ENCODE measurements at places on chromosomes 7 and 10.

DNA sequence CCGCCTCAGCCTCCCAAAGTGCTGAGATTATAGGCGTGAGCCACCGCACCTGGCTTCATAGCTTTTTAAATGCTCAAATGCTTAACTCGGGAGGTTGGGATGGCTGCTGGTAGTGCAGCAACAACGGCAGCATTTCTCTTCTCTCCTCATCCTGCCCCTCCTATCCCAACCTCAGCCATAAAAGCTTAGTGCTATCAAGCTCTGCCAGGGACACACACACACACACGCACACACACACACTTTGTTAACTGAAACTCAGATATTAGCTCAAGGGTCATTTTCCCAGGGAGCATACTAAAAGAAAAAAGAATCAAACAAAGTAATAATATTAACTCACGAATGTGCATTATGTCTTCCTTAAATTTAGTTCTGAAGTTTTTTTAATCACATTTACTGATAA is 63.0 kb upstream of the HPS1 start:
- no peak for DNase-seq

- no peak for DNase-seq
Measured at GRCh38 chr7:121288894-121289293, 39.9 kb upstream of the WNT16 start.

GRCh38 chr10:11516431-11516746 is 95.1 kb downstream of the USP6NL start:
- DNase-seq = no peak

- DNase-seq = no peak
Measured at GRCh38 chr10:17316488-17317170, 88.6 kb downstream of the VIM start.

DNA sequence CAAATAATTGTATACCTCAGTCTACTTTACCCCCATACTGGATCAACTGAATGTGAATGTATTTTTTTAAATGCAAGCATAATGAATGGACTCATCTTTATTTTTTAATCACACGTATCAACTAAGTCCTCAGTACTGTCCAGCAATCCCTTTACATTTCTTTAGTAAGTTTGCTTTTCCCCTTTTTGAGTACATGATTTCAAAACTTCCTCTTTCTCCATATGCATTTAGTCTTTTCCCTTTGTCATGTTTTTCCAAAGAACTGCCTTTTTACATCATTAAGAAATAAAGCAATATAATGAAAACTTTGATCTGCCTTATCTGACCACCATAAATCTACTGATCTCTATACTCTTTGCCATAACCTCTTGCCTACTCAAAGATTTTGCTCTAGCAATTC is 182.5 kb upstream of the AKR1E2 start:
- no peak for DNase-seq

GRCh38 chr7:44983742-44984477 is 5.1 kb upstream of the MYO1G start:
- no peak for DNase-seq

- no peak for DNase-seq
Measured at GRCh38 chr10:660413-660969, 29.0 kb downstream of the DIP2C start.

DNA sequence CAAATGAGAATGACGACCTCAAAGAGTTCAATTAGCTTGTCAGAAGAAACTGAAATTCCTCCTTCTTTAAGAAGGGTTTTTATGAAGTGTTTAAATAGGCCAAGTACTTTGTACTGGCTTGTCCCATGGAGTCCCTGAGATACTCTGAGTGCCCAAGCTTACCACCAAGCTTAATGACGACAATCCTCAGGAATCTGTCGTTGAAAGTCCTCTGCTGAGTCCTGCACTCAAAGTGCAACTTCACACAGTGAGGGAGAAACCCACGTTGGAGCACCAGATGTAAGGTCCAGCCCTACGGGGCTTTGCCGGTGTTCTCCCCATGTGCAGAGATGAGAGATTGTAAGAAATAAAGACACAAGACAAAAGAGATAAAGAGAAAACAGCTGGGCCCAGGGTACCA is 42.8 kb upstream of the AKR1C2 start:
- DNase-seq = no peak

- DNase-seq = no peak
Measured at GRCh38 chr10:132419538-132420468, 22.8 kb downstream of the PWWP2B start.

DNA sequence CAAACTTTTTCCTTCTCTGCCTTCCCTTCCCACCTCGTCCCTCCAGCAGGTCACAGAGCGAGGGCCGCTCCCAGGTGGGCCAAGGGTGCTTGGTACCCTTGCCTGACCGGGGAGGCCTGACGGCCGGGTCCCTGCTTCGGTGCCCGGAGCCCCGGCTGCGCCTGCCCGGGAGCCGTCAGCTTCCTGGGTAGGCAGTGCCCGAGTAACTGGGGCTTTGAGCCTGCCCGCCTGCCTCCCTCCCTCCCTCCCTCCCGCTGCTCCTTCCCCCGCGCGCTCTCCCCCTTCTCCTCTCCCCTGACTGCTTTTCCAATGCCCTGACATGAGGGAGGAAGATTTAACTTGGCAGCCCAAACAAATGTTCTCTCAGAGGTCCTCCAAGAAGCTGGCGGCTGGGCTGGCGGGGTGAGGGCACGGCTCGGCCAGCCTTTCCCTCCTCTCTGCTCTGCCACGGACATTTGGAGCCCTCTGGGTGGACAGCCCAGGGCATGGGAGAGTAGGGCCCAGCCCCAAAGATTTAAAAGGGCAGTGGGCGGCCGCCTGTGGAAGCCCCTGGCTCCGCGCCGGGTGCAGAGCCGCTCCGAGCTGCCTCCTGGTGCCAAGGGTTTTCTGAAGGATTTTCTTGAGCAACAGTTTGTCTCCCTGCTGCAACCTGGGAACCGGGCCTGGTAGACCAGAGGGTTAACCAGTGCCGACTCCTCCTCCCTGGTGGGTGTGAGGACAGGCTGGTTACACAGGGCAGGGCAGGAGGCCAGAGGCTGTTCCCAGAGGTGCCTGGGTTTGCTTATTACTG is 2.0 kb downstream of the ZMIZ1 start:
- peak; percentile 95 for DNase-seq

GRCh38 chr7:131511774-131512535 is 44.5 kb downstream of the PODXL start:
- no peak for DNase-seq

- DNase-seq = no peak
Measured at GRCh38 chr10:77349226-77349625, 288.4 kb downstream of the KCNMA1 start.

DNA sequence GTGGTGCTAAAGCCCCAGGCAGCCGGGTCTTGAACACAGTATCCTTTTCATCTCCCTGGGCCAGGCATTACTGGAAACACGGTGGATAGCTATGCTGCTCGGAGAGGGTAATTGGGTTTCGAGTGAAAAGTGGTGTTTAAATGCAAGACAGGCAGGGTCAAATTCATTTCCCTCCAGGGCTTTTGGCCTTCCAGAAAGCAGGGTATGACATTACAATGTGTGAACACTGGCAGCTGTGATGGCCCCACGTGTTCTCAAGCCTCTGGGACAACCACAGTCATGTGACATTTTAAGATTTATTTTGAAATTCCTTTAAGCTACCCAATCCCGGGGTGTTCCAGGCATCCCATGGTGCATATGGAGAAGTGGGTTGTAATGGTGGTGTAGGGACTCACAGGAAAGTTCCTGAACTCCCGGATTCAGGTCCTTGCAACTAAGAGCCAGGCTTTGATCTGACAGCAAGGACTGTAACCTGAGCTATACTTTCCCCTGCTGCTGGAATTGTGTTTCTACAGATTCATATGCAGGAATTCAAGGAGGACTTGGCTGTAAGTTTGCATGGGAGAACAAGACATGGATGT is 46.8 kb downstream of the INSYN2A start:
- DNase-seq = no peak

- DNase-seq = no peak
Measured at GRCh38 chr10:78672918-78673317, 395.8 kb upstream of the ZMIZ1 start.

DNA sequence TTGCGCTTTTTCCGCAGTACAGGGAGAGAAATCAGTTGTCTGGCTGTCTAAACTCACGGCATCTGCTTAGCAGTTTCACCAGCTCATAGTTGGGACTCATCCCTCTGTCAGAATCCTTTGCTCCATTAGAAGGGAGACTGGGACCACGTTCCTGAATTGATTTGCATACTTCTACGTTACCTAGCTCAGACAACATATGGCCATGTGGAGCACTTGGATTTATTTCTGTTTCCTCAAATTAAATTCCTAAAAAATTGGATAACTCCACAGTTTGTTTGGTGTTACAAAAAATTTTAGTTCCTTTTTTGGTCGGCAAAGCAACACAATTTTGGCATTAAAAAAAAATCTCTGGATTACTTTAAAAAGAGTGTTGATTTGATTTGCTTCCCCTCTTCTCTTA is 614.0 kb downstream of the AUTS2 start:
- DNase-seq = no peak

- DNase-seq = peak; percentile 47
Measured at GRCh38 chr7:140640727-140641523, at the start of gene DENND2A. TSS of gene DENND2A (minus strand) at chr7:140640813. CDS start at chr7:140602397, 38,416 bp downstream.

GRCh38 chr10:118216571-118217170 is 125.5 kb downstream of the FAM204A start:
- DNase-seq = no peak

DNA sequence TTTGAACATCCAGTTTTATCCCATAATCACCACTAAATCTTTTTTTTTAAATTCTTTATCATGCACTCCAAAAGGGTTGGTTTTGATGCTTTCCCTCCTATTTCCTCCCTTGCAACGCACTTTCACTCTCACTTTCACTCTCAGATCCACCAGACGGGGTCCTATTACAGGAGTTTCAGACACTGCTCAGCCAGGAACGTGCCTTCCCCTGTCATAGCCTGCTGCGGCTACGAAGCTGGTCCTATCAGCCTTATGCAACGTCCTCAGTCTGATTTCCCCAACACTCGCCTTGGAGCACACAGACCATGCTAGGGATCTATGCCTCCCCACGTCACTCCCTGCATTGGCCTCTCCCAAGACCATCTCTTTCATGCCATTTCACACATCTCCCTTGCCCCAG is 23.4 kb downstream of the ZPBP start:
- no peak for DNase-seq

GRCh38 chr10:77226020-77226419 is 411.6 kb downstream of the KCNMA1 start:
- no peak for DNase-seq

DNA sequence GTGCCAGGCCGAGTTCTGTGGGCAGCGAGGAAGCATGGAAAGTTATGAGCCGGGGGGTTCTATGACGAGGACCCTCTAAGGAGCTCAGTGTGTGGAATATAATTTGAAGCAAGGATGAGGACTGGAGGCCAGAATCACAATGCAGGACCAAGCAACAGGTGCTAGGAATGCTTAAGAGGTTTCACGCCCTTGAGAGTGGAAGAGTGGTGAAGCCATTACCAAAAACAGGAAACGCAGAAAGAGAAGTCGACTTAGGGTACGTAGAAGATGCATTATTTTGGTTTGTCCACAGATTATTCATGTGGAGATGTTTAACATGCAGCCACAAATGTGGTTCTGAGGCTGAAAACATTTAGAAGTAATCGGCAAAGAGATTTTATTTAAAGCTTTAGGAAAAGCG is 78.7 kb downstream of the PIP4K2A start:
- DNase-seq = no peak

GRCh38 chr7:20738518-20739481 is 47.9 kb downstream of the SP8 start:
- DNase-seq = no peak

DNA sequence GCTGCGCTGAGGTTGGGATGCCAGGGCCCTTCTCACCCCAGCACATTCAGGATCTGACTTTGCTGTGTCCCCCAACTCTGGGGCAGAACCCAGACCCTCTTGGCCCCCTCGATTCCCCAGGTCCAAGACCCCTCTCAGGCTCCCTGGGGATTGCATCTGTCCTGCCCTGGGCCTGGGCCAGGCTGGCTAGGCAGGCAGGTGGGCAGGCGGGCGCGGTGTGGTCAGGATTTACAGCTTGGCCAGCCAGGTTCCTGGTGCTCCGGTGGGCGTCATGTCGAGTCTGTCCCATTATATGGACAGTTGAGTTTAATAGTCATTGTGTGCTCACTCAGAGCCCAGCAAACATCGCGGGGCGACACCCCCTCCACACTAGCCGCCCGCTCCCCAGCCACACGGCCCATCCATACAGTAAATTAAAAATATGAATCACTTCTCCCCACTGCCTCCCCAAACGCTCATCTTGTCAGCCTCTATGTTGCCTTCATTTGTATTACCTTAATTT is 23.5 kb downstream of the POLL start:
- no peak for DNase-seq

- DNase-seq = no peak
Measured at GRCh38 chr10:31322647-31323046, 3.6 kb downstream of the ZEB1 start.

GRCh38 chr7:21733837-21734236 is 191.0 kb downstream of the DNAH11 start:
- no peak for DNase-seq

Measured in fibroblast of the conjunctiva (primary cell).